ENCODE measurements at places on chromosomes 7 and 10. TPM values are rescaled to one million over a fixed set of nuclear protein-coding genes. Genes with fewer than 3 reads are reported as not detected.

Gene GRM3
- total RNA-seq = not detected

Gene SLC39A12
- total RNA-seq = 0.35 TPM

DNA sequence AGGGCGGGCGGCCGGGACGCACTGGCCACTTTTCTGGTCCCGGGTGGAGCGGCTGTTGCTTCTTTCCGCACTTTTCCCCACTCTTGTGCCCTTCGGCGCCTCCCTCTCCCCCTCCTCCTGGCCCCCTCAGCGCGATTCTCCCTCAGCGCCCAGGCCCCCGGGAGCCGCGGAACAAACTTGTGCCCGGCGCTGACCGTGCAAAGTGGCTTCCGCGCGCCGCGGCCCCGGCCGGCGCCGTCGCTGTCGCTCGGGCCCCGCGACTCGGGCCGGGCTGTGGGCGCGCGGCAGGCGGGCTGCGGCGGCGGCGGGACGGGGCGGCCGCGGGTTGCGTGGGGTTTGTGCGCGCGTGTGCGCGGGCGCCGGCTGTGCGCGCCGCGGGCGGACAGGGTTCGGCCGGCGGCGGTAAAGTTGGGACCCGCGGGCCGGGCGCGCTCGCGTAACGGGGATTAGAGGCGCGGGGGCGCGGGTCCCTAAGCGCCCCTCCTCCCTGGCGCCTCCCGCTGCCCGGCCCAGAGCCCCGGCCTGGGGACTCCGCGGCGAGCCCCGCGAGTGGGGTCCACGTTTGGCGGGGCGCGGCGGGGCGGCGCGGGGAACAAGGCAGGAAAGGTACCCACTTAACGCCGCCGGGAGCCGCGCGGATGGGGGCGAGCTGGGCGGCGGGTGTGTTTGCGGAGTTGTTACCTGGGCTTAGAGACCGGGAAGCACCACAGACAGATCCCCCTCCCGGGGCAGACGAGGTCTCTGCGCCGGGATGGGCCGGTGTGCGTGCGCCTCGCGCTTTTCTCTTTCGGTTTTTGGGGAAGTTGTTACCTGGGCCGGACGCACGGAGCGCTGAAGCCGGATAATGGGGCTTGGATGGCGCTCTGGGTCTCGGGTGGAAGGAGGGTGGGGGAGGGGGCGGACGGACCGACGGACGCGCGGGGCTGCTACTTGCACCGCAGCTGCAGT is 860 bp downstream of the ZEB1 start:
- peak; percentile 88 for DNase-seq

GRCh38 chr10:63935705-63936104 is 414.5 kb downstream of the REEP3 start:
- DNase-seq = no peak

- peak; percentile 72 for DNase-seq
These were observed 208.7 kb downstream of the MAD1L1 start for GRCh38 chr7:2023877-2024566.

DNA sequence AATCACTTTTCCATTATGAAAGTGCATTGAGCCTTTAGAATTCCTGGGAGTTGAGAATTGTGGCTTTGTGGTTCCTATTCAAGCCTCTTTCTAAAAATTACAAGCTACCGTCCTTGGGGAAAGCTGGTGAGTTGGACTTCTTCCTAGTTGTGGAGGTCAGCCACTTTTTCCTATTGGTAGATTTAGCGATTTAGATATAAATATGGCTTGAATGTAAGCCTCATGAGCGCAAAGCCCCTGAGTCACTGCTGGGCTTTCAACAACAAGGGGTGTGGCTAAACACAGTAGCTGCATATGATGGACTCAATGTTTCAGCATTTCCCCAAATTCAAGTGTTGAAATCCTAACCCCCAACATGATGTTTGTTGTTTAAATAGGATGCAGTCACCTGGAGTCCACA is 150.0 kb upstream of the IGFBP3 start:
- no peak for DNase-seq

Measured in mesenteric fat pad (tissue), 1 donor.